ENCODE measurements at places on chromosomes 1 and 21. TPM values are rescaled to one million over a fixed set of nuclear protein-coding genes. Genes with fewer than 3 reads are reported as not detected.

FCGR3A gene
- total RNA-seq, result 0.16 TPM

NR0B2 gene
- not detected for total RNA-seq

PLA2G2F gene
- not detected for total RNA-seq

TP73 gene
- 0.30 TPM for total RNA-seq

SLC44A5 gene
- not detected for total RNA-seq

EXO1 gene
- total RNA-seq, result 49.3 TPM

C1orf116 gene
- 0.06 TPM for total RNA-seq

BTBD19 gene
- total RNA-seq, result 9.7 TPM

ARHGEF19 gene
- 8.4 TPM for total RNA-seq

KRTAP19-3 gene
- total RNA-seq, result not detected

CNKSR1 gene
- total RNA-seq, result 2.0 TPM

PUM1 gene
- 118 TPM for total RNA-seq

TMEM269 gene
- total RNA-seq, result 0.53 TPM

SPRR1B gene
- total RNA-seq, result not detected

IKBKE gene
- 40.7 TPM for total RNA-seq

GPR3 gene
- 0.25 TPM for total RNA-seq

KRTAP21-2 gene
- not detected for total RNA-seq

CYP4X1 gene
- not detected for total RNA-seq

SLAMF9 gene
- not detected for total RNA-seq

PKN2 gene
- 27.0 TPM for total RNA-seq

NAV1 gene
- total RNA-seq, result 3.1 TPM

CIART gene
- 9.1 TPM for total RNA-seq

PGLYRP3 gene
- total RNA-seq, result not detected

IL6R gene
- total RNA-seq, result 6.7 TPM

SHISA4 gene
- total RNA-seq, result 0.27 TPM

SPATA46 gene
- not detected for total RNA-seq

KRTAP13-2 gene
- not detected for total RNA-seq

LY9 gene
- total RNA-seq, result 5.2 TPM

LZIC gene
- total RNA-seq, result 30.8 TPM
